Stimulated activated CD8-positive, alpha-beta memory T cell treated with anti-CD3 and anti-CD28 coated beads, Interleukin-2, amount 100 ng/mL, for 1 hour (primary cell): ENCODE measurements at places on chromosomes 4 and X.
A peak's percentile ranks its signal among the peaks of the same experiment; 100 is the strongest.

DNA sequence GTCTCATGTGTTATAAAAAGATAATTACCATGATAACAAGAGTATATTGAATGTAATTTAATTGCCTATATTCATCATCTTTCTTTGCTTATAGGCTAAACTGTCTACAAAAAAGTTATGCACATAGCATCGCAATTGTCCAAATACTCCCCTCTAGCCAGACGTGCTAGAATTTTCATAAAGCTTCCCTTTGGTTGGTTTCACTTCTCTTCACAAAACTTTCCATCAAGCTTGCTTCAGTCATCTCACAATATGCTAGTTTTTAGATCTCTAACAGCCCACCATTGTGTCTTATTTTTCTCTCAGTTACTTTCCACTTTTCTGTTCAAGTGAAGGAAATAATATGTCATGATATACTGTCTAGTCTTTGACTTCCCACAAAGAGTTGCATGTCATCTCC, 448.3 kb upstream of the SPANXN1 start:
- DNase-seq: no peak

- no peak for DNase-seq
These were observed 64.5 kb upstream of the WDR1 start for GRCh38 chr4:10180927-10181744.

GRCh38 chrX:152930516-152930915, 32.6 kb downstream of the ZNF185 start:
- DNase-seq: no peak

DNA sequence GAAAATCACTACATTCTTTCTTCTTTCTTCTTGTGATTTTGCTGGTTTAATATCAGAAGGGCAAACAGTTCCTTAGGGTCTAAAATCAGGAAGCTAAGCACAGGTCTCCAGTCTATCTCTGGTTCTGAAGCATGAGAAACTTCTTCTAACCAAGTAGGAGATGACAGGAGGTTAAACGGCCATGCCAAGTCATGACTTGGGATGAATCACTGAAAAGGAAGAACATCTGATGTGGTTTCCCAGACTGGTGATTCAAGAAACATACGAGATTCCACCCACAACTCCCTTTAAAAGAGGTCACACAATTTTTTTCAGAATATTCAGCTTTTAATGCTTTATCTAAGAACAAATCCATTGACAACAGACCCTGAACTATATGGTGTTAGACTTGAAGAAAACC, 684.0 kb upstream of the PRKX start:
- DNase-seq: no peak

DNA sequence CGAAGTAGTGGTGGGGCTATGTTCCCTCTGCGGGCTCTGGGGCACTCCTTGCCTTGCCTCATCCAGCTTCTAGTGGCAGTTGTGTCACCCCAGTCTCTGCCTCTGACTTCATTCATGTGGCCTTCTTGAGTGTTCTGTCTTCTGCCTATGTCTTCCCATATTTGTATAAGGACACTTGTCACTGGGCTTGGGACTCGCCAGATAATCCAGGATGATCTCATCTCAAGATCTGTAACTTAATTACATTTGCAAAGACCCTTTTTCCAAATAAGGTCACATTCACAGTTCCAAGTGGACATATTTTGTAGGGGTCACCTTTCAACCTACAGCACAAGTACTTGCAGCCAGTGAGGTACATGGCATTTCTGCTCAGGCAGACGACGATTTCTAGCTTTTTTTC, 30.3 kb upstream of the CLDN24 start:
- DNase-seq: no peak

GRCh38 chr4:19971829-19972228, 279.9 kb upstream of the SLIT2 start:
- no peak for DNase-seq

- no peak for DNase-seq
These were observed 4.9 kb upstream of the CPLX1 start for GRCh38 chr4:830601-831482.

- DNase-seq: no peak
These were observed 1592.9 kb upstream of the TENM3 start for GRCh38 chr4:180650273-180650672.

DNA sequence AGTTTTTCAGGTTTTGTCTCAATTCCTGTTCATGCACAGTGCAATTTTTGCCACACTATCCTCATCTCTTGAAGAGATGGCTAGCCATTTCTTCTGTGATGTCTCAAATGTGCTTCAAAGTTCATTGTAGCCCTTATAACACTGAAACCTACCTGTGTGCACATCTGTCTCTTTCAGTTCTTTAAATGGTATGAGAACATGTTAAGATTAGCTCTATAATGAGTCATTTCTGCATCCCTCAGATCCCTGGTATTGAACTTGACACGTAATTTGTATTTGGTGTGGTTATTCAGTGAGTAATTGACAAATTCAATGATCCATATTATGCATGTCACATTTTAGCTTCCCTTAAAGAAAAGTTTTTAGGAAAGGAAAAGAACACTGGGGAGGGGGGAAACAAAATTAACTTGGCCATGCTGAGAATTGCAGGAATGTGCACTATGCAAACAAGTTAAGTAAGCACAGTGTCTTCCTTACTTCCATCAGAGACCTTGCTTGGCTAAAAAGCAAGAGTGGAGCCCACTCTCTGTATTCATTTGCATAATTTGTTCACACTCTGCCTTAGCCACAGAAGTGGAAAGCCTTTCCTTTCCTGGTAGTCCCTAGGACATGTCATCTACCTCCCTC, 659.8 kb upstream of the MAGEB2 start:
- DNase-seq: no peak

DNA sequence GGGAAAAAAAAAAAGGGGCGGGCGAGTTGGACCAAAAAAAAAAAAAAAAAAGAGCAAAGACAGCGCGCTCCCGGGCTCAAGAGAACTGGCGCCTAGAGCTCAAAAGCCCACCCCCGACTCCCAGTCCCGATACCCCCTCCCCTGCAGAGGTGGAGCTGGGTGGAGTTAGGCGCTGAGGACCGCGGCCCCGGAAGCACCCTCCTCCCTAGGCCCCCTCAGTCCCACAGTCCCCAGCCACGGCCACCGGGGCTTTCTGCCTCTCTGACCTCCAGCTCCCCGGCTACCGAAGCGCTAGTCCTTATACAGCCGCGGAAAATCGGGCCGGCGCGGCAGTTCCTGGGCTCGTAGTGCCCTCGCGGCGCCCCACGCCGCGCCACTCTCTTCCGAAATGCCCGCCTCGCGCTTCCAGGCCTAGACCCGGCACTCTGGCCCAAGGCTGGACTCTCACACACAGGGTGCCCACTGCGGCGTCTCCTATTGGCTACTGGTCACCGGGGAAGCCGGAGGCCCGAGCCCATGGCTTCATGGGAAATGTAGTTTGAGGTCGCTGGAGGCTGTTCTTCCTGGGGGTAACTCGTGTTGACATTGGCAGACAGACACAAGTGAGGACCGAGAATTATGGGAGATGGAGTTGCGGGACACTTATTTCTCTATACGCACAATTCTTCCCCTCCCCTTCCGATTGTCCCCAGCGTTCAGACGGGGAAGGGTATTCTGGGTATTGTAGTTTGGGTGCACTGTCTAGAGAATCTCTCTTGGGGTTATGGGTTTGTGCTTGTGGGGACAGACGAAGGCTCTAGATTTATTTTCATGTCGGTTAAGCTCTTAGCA, at the start of gene ENOX2:
Gene ENOX2 (minus strand): TSS at position 427 of the 831 bp plus-strand sequence. CDS start 199,993 bp downstream, outside the sequence.
- peak; percentile 47 for DNase-seq
